ENCODE measurements at places on chromosomes 5 and 9.

DNA sequence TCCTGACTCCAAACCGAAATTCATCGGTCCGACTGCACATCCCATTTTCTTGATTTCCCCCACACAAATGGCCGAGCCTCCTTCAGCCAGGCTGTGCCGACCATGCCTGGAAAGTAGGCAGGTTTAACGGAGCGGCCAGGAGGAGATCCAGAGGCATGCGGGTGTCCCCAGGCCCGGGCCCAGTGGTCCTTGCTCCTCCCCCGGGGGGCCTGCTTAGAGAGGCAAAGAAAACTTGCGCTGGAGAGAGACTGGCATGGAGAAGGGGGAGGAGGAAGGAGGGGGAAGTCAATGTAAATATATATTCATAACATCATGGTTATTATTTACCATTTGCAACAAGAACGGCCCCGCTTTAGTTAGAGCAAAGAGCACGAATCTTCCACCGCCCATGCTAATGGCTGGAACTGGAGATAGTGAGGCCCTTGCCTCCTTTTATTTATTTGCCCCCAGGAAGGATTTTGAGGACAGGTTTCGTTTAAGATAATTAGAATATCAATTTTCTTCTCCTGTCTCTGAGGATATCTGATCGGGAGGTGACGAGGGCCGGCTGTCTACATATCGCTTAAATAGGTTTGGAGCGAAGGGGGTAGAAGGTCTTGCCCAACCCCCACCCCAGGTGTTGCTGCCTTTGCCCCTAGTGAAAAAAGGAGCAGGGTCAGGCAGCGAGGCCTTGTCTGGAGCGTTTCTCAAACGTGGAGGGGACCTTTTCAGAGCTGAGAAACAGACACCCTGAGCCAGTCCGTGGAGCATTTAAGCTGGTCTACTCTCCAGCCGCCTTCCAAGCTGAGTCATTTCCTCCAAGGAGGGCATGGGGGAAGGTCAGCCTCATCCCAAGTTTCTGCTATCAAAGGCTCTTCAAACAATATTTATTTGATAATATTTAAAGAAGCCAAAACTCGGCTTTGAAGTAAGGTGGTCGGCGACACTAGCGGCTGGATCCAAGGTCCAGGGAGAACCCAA, 2.5 kb downstream of the BARHL1 start:
- no peak for DNase-seq

- no peak for DNase-seq
These were observed 3.3 kb downstream of the MAT2B start for GRCh38 chr5:163508753-163509152.

DNA sequence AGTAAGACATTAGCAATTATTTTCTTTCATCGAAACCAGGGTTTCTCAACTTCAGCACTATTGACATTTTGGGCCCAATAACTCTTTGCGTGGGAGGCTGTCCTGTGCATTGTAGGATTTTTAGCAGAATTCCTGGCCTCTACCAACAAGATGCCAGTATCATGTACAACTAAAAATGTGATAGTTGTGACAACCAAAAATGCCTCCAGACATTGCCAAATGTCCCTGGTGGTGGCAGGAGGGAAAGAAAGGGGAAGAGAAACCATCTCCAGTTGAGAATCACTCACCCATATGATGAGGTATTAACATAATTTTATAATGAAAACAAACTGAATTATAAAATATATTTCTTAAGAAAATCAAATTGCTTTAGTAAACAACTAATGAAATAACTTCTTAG, 406.1 kb downstream of the RAB3C start:
- no peak for DNase-seq

DNA sequence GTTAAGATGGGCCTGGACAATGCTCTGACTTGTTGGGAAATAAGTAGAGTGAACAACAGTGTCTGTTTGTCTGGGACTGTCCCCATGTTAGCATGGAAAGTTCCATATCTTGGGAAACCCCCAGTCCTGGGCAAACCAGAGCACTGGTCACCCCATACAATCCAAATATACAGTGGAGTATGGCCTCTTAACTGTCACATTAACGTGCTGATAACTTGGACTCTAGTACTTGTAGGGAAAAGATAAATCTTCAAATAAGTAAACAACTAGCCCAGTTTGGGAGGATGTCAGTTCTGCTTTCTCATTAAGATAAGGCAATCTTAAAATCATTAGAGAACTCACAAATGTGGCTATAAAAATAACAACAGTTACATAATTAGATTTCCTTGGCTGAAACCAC, 47.6 kb upstream of the JAK2 start:
- DNase-seq = no peak

DNA sequence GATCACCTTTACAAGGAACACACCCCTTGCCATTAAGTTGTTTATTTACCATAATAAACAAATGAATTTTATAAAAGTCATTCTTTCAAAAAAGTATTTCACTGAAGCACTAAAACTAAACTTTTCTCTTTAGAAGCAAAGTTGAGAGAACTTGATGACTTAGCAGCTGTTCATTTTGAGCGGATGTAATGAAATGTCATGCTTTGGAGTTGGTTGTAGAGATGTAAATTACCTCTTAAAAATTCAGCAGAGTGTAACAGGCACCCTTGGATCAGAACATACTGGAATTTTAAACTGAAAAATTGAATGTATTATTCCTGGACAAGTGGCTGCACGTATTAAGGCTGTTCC, 617.2 kb downstream of the PDE4D start:
- no peak for DNase-seq

DNA sequence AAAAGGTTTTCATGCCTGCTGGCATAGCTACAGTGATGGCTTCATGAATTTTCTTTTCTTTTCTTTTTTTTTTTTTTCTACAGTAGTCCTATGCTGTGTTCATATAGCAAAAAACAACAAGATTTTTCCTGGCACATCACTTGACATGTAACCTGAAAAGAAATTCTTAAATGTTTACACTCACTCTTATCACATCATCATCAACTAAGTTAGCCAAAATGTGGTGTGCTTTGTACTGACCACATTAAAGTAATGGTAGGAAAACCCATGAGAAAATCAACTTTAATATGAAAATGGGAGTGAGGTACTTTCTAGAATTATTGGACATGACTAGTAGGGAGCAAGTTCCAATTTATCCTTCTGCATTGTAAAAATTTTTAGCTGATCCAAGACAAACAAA, 146.7 kb downstream of the SSBP2 start:
- no peak for DNase-seq

- DNase-seq = peak; percentile 16
These were observed 13.4 kb upstream of the XPA start for GRCh38 chr9:97710356-97711222.

GRCh38 chr9:18756712-18757125, 276.3 kb downstream of the SAXO1 start:
- DNase-seq = no peak

- DNase-seq = no peak
These were observed 134.1 kb downstream of the LURAP1L start for GRCh38 chr9:12908895-12909294.

GRCh38 chr5:176589039-176589769, 20.8 kb downstream of the GPRIN1 start:
- DNase-seq = no peak

- DNase-seq = peak; percentile 88
These were observed at the start of gene NINJ1 for GRCh38 chr9:93134015-93134739. Gene NINJ1 (minus strand): TSS chr9:93134251. CDS start chr9:93134217, 34 bp downstream.

GRCh38 chr5:154271466-154271865, 80.9 kb downstream of the GALNT10 start:
- no peak for DNase-seq

- no peak for DNase-seq
These were observed 4.2 kb upstream of the RASA1 start for GRCh38 chr5:87263498-87263897.

GRCh38 chr9:20300430-20301115, 321.7 kb downstream of the MLLT3 start:
- no peak for DNase-seq

- no peak for DNase-seq
These were observed 11.6 kb upstream of the ANXA2R start for GRCh38 chr5:43051684-43052083.

- DNase-seq = no peak
These were observed 2.9 kb downstream of the SNX18 start for GRCh38 chr5:54520438-54520846.

- DNase-seq = no peak
These were observed 82.9 kb downstream of the JAKMIP2 start for GRCh38 chr5:147699496-147700088.

- no peak for DNase-seq
These were observed 149.0 kb downstream of the INSYN2B start for GRCh38 chr5:169831331-169831730.

- no peak for DNase-seq
These were observed 186.8 kb upstream of the PRLR start for GRCh38 chr5:35417040-35417439.

GRCh38 chr9:131051592-131052517, 42.9 kb downstream of the LAMC3 start:
- DNase-seq = no peak

DNA sequence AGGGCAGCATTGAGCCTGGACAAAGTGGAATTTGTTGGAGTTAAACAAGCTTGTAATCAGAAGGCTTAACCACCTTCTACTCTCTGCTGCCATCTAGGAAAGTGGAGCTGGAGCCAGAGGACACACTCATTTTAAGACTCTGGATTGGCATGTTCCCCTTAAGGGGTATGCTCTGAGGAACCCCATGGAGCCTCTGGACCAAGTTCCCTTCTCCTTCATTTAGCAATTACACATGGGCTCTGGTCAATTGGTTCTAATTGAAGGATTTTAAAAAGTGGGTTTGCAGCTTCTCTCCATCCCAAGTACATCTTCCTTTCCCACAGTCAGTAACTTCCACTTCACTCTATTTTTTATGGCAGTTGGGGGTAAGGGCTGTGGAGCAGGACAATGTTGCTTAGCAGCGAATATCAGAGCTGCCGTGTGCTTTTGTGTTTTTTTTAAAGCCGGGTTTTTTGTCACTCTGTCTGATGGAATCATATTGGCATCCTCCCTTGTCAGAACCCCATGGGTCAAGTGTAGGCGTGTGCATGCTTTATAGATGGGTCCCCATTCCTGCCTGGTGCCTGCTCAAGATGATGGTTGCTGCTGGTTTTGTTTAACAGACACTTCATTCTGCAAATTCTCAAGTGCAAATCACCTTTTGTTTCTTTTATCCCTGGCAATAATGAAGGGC, 330.7 kb upstream of the ADAMTSL1 start:
- DNase-seq = no peak

GRCh38 chr5:78819707-78820106, 165.4 kb downstream of the ARSB start:
- no peak for DNase-seq

GRCh38 chr9:134348404-134349155, 22.3 kb downstream of the RXRA start:
- no peak for DNase-seq

DNA sequence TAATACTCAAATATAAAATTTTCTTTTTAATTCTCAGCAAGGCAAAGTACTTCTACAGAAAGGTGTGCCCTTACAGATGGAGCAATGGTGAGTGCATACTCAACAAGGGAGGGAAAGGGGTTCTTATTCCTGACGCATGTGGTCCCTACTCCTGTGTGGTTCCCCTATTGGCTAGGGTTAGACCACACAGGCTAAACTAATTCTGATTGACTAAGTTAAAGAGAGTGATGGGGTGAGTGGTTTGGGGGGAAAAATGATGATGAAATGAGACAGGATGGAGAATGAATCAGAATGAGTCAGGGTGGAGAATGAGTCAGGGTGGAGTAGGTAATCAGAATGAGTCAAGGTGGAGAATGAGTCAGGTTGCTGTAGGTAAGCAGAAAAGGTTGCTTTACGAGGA, 22.9 kb upstream of the HMGCS1 start:
- DNase-seq = no peak

DNA sequence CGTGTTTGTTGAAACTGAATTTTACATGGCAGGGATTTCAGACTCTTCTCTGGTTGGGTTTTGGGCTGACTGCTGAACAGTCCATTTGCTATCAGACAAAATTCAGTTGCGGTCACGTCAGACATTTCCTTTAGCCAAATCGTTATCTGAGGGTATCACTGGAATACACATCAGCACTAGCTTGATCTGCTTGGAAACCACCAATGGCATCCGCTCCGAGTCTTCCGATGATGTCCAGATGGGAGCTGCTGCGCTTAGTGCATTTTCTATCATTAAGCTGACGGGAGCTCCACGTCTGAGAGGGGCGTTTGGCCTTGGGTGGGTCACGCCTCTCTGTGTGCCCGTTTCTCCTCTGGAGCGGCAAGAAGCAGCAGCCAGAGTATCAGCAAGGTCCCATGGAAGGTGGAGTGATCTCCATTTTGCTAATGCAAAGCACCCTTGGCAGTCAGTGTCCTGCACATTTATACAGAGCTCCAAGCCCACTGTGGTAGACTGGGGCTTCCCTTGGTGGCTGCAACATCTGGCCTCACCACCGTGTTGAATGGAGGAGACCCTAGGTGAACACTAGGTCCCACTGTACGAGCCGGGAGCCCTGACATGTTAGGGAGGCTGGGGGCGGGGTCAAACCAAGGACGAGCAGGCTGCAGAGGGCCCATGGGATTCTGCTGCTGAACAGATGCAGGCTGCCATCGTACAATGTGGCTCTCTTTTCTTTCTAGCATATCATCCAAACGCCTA, 134.6 kb upstream of the PHYKPL start:
- no peak for DNase-seq

GRCh38 chr5:55601204-55601618, 66.4 kb upstream of the PLPP1 start:
- DNase-seq = no peak

DNA sequence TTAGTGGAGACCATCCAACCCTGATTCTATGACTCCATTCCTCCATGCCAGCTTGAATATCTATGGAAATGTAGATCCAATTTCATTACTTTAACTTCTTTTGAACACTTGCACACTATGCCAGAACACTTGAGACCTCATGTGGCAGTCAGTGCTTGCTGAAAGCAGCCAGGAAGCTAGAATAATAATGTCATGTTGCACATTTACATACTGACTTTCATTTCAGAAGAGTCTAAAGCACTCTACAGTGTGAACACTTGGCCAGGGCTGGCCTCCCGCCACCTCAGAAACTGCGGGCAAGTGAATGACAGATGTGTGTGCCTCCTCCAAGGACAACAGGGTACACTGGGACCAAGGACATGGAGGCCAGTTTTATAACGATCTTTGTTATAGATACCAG, 97.3 kb downstream of the SLF1 start:
- DNase-seq = no peak

DNA sequence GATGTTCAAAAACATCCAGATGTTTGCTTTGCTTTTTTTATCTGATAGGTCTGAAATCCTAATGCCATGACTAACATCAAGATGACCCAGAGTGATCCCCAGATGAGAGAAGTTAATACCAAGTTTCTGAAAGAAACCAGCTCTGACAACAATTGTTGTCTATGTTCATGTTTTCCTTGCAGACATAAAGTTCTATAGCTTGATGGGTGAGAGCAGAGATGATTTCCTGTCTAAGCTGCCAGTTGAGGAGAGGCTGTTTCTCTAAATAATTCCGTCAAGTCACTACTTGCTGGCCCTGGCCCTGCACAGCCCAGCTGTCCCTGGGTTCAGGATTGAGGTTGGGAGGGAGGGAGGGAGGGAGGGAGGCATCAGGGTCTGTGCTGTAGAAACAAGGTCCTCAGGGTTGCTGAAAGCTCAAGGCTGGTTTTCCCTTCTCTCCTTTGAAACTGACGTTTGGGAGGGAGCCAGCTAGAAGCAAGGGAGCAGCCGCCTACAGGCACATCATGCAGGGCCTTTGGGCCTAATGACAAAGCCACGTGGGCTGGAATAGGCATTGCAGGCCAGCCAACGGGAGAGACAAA, 3.9 kb downstream of the SPARC start:
- no peak for DNase-seq
